ENCODE measurements at places on chromosomes 16 and 17. TPM values are rescaled to one million over a fixed set of nuclear protein-coding genes. Genes with fewer than 3 reads are reported as not detected.

- peak; percentile 66 for DNase-seq
These were observed 6.6 kb downstream of the C1QTNF8 start for GRCh38 chr16:1089439-1089821.

GRCh38 chr16:9755081-9755480, 427.1 kb downstream of the GRIN2A start:
- DNase-seq: no peak

- DNase-seq: peak; percentile 85
These were observed at the start of gene FMNL1 for GRCh38 chr17:45221081-45222013. FMNL1 (plus strand) TSS chr17:45221885; CDS start chr17:45222125, 240 bp downstream.

MLKL gene
- 3.0 TPM for total RNA-seq

GRCh38 chr17:5943232-5943631, 126.9 kb upstream of the WSCD1 start:
- no peak for DNase-seq

TOP3A gene
- total RNA-seq: 8.1 TPM

Measured in Right ventricle myocardium superior (tissue), 1 donor.